ENCODE measurements at places on chromosomes 2 and 18.

- DNase-seq = no peak
Observed at GRCh38 chr18:60663060-60663989, 290.8 kb upstream of the MC4R start.

DNA sequence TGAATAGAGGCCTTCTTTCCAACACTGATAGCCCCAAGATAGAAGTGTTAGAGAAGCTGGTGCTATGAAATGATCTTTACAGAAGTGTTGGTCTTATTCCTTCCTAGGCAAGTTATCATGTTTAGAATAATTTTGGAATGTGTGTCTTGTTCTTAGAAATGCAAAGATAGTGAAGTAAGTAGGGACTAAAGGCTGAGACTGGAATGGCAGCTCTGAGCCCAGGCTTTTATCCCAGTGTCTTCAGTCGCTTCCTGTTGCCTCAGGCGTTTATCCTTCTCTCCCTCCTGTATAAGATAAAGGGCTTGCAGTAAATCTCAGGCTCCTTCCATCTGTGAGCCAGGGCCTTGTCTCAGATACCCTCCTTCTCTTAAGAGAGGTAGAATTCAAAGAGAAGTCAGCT is 218.1 kb downstream of the TPGS2 start:
- DNase-seq = no peak

DNA sequence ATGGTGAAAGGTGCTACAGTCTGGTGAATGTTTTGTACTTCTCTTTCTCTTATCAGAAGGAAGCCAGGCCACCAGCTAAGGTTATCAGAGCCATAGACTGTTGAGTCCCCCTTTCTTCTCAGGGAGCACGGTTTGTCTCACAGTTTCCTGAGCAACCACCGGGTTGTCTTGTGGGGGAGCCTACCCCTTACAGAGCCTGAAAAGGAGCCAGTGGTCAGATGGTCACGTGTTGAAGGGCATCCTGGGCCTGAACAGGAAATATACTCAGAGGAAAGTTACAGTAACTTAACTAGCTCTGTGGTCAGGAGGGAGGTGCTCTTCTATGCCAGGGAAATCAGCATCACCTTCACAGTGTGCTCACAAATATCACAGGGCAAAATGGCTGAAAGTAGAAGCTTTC is 11.6 kb downstream of the CD28 start:
- peak; percentile 86 for DNase-seq

GRCh38 chr2:219296142-219296541 is 13.1 kb downstream of the PTPRN start:
- DNase-seq = no peak

DNA sequence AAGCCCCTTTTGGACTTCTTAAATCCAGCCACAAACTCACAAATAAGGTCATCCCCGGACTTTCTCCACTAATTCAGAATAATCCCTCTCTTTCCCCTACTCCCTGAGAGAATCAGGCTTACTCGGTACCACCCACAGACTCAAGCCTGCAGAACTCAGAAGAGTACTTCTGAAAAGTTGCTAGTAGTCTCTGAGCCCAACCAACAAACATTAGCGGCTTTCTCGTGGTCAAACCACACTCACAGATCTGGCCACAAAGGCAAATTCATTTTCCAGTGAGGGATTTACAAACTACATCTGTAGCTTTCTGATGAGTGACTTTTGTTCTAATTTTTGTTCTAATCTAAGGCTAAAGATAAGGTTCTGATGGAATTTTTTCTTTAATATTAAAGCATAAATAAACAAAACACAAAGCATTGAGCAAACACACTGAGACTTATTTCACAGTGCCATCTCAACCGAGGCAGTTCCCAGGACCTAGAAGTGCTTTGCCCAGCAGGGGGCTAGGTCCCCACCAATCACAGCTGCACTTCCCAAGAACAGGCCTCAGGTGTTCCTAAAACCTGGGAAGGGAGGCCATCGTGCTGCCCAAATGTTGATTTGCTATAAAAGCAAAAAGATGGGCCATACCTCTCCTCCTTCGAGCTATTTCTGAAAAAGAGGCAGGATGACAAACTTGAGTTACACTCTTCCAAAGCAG is 110.7 kb downstream of the COLEC12 start:
- no peak for DNase-seq

DNA sequence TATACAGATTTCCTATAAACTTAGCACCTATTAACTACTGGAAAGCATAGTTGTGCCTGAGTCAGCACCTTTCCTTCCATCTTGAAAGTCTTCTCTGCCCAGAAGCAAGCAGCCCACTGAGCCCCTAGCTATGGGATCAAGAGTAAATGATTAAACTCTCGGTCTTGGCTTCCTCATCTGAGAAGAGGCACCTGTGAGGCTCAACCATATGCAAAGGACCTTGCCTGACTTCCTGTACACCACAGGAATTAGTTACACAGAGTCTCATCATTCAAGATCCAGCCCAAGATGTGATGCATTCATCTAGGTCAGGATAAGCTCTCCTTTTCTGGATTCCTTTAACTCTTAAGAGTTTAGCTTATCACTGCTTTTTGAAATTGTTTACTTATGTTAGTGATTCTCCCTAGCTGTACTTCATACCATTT is 96.0 kb downstream of the CDH2 start:
- no peak for DNase-seq

DNA sequence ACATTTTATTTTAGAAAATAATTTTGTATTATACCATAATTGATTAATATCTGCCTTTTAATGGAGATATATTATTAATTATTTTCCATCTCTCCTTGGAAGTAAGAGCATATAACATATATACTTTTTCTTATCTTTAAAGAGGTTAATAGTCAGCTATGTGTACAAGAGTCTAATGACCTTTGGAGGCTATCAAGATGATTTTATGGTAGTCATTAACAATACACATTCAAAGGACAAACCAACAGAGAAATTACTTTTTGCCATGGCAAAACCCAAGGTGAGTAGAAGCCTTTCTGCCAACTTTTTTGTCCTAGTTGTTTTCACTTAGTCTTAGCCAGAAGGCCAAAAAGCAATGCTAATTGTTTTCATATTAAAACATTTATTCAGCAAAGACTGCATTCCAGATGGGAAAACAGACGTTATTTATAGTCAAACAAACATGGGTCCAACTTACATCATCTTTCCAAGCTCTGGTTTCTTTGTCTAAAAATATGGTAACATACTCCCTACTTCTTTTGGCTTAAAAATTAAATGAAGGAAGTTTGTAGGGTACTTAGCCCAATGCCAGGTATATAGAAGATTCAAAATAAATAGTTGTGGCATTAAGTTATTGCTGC is 9.6 kb upstream of the DYNC2LI1 start:
- DNase-seq = no peak

DNA sequence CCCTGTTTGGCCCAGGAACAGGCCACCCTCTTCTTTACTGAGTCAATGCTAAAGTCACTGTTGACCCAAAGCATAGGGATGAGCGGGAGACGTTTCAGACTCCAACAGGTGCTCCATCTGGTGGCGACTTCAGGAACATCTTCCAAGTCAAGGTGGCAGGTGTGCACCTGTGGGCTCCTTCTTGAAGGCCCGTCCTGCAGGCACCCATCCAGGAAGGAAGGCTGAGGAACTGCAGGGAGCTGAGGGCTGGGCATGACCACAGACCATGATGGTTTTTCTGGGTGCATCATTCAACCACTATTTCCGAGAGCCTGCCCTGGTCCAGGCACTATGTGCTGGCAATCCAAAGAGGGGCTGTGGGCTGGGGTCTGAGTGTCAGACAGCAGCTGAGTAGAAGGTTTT is 142.8 kb downstream of the NDUFA10 start:
- DNase-seq = peak; percentile 32

DNA sequence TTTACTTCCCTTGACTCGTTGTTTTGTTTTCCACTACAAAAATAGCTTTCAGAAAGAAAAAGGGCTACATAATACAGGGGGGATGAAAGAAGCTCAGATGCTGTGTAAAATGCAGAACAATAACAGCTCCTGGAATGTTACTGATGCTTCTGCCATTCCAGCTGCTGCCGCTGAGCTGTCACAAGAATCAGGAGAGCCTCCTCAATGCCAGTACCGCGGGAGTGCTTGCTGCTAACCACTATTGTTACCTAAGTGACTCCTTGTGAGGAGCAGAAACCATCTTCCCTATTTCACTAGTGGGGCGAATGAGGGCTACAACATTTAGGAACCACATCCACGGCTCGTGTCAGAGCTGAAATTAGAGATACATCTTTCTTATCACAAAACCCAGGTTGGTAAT is 384.8 kb downstream of the GALR1 start:
- no peak for DNase-seq

DNA sequence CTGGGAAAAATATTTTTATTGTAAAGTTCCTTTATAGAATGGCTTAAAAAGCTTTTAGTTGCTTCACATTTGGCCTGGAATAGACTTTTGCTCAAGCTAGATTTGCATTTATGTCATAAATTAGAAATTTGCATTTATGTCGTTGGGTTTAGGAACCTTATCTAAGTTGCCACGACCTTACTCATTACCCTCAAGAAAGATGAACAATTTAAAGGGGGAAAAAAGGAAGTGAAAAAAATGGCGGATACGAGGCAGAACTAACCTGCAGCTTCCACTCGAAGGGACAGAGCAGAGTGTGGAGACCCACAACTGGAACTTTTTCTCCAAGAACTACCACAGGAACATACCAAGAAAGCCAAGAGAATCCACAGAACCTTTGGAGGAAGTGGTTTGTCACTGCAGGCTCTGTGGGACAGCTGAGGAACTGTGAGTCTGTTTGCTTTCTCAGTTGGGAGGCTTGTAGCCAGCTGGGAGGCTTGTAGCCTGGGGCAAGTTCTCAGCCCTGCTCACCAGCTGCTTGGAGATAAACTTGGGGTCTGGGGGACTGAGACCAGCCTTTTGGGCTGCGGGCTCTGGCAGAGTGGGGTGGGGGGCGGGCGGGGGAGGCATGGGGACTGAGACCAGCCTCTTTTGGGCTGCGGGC is 349.9 kb upstream of the MEIS1 start:
- no peak for DNase-seq

DNA sequence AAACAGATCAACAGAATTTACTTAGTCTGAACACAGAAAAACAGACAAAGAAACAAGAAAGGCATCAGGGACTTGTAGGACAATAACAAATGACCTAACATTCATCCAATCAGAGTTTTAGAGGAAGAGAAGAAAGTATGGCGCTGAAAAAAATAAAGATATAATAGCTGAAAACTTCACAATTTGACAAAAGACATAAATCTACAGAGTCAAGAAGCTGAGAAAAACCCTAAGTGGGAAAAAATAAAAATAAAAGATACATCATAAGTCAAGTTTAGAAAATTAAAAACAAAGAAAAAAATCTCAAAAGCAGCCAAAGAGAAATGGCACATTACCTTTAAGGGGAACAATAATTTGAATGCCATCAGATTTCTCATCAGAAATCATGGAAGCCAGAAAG is 7.7 kb downstream of the LDAH start:
- no peak for DNase-seq

- no peak for DNase-seq
Observed at GRCh38 chr2:181389524-181389923, 67.7 kb upstream of the ITGA4 start.

- DNase-seq = no peak
Observed at GRCh38 chr2:18647731-18648130, 58.4 kb upstream of the NT5C1B start.

DNA sequence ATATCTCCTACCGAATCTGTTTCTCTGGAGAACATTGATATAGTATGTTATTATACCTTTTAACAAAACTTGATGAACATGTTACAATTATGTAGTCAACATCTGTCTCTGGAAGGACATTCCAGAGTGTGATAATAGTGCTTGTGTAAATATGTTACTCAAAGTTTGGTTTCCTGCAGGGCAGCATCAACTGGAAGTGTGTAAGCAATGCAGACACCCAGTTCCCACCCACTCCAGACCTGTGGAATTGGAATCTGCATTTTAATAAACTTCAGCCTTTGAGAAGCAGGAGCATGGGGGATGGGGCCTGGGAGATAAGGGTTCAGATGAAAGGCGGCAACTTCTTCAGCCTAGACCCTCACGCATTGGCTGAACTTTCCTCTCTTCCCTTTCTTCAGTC is 398.9 kb downstream of the RND3 start:
- no peak for DNase-seq

DNA sequence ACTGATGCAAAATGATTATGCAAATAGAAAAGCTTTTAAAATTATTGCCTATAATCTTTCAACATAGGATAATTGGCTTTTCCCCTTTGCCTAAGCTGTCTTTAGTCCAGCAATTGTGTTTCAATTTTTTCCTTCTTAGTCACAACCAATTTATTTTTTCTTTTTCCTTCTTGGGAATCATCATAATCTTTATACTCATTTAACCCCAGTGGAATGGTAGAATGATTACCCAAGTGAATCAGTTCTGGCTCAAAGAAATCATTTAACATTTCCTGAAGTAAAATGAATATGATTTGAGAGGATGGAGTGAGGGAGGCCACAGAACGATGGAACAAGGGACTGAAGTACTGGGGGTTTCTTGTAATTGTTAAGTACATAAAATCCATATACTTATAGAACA is 93.0 kb upstream of the CRIM1 start:
- DNase-seq = no peak

Measured in activated CD4-positive, alpha-beta T cell treated with anti-CD3 and anti-CD28 coated beads, Interleukin-2, Interleukin-4, amounts not matched to agents 100 ng/mL and 50 ng/mL, durations not matched to agents 16 hours and 8 hours (primary cell).